ENCODE measurements at places on chromosomes 2 and 18.

GRCh38 chr2:176473851-176474250 lies 204.6 kb downstream of the MTX2 start:
- DNase-seq, result no peak

- no peak for DNase-seq
These were observed 128.6 kb upstream of the KCNH7 start for GRCh38 chr2:162967147-162967546.

GRCh38 chr2:147559070-147559725 lies 285.6 kb upstream of the ACVR2A start:
- no peak for DNase-seq

- DNase-seq, result no peak
These were observed 11.9 kb downstream of the PIK3C3 start for GRCh38 chr18:41966943-41967342.

- DNase-seq, result no peak
These were observed 4.0 kb downstream of the PTGR3 start for GRCh38 chr18:75204732-75205513.

DNA sequence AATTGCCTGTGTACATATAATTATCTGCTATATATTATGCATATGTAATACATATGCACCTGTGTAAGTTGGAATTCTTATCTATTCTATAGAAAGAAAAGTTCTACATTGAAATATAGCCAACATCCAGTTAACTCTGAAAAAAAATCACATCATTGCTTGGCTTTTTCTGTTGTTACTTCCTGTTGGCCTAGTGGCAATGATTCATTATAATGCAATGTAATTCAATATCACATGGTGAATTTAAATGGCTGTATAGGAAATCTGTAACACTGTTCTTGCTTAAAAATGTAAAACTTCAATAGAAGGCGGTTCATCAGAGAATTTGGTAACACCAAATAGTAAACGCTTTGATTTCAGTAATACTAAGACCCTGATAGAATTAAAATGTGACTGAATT lies 44.5 kb upstream of the MAP4K3 start:
- DNase-seq, result no peak

- DNase-seq, result no peak
These were observed 12.2 kb downstream of the PLEK start for GRCh38 chr2:68377137-68377780.

DNA sequence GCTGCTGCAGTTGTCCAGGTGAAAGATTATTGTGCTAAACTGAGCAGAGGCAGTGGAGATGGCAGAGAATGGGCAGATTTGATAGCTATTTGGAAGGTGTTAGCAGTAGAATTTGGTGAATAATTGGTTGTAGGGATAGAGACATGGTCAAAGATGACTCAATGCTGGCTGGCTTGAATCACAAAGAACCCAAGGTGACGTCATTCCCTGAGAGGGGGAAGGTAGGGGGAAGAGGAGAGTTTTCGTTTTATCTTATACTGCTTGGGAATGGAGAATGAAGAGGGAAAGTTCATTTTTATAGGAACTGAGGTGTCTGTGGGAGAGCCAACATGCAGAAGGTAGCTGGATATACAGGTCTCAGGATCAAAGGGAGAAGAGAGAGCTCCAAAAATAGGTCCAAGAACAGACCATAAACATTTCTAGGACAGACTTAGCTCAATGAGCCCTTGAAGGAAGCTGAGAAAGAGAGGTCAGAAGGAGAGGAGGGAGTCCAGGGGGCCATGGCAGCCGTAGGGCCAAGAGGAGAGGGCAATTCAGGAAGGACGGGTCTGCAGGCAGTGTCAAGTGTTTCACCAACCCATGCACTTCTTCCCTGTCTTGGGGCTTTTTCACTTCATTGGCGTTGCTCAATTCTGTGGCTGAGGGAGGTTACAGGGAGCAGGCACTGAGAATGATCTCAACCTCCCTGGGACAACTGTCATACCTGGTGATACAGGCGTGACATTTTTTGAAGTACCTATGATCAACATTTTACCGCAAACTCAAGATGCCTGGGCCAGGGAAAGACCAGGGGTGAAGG lies 281.3 kb downstream of the TDRD15 start:
- no peak for DNase-seq

DNA sequence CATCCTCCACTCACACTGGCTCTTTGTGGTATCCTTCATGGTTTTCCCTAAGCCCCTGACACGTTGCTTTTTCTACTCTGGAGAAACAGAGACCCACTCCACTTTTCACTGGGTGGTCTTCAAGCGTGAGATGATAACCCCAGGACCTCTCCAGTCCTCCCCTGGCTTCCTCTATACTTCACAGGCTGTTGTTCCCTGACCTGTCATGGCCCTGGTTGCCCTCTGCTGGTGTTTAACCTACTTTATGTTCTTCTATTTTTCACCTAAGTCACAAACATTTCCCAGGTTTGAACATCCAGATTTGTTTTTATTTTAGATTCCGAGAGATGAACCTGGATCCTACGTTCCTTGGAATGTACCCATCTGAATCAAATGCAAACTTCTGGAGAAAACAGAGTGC lies 84.5 kb downstream of the AOX1 start:
- DNase-seq, result no peak

DNA sequence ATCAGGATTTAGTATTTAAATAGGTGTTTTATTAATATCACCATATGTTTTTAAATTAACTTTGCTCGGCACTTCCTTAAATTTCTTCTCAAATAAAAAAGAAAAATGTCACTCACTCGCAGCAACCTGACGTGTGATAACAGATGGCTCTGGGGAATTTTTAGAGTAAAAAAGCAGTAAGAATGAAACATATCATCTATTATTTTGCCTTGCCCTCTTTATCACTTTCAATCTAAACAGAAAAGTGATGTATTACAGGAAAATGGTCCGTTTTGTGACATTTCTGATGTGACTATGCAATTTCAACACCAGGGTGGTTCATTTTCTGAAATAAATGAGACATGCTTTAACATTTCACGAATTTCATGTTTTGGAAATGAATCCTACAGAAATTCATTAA lies 1368.0 kb upstream of the LRRTM1 start:
- no peak for DNase-seq

- DNase-seq, result no peak
These were observed 12.5 kb downstream of the SNORC start for GRCh38 chr2:232882505-232883115.

DNA sequence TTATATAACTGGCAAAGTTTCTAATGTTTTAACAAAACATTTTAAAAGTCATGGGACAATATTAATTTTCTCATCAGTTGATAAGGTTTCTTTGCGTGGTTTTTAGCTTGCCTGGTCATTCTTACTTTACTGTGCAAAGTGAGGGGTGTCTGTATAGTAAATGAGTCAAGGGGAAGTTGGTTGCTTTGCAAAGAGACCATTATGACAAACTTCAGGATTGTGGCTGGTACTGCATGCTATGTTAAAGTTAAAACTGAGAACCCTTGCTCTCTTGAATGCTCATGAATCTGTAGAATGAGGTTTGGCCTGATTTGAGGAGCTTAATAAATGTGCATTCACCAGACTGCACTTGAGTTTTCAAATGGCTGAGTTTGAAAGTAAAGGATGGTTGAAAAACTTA lies 47.0 kb downstream of the COL4A4 start:
- no peak for DNase-seq

DNA sequence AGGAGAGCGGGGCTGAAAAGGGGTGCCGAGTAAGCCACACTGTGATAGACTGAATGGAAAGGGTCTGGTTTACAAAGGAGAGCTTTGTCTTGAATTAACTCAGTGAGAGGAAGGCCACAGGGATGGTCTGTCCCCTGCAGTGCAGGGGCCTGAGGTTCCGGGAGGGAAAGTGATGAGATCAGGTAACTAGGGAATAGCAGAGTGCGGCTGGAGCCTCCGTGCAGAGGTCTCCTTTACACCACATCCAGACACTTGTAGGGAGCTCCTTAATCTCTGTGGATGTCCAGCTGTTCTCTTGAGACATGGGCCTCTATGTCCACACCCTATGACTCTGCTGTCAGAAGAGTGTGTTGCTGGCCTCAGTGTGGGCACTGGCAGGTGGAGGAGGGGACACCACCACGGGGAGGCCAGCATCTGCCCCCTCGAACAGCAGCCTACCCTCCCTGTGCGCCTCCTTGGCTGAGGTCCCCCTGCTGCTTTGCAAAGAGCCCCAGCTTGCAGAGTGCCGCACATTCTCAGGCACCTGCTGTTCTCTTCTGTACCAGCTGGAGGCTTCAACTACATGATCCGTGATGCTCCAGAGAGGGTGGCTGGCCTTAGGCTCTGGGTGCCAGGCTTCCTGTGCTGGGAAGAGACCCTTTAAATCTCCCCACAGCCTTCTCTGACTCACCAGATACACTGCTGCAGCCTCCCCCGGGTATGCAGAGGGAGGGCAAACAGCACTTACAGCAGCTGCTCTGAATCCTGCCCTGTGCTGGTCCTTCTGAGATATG lies 25.9 kb downstream of the ENOSF1 start:
- no peak for DNase-seq

- no peak for DNase-seq
These were observed 82.6 kb upstream of the ALPP start for GRCh38 chr2:232295971-232296370.

DNA sequence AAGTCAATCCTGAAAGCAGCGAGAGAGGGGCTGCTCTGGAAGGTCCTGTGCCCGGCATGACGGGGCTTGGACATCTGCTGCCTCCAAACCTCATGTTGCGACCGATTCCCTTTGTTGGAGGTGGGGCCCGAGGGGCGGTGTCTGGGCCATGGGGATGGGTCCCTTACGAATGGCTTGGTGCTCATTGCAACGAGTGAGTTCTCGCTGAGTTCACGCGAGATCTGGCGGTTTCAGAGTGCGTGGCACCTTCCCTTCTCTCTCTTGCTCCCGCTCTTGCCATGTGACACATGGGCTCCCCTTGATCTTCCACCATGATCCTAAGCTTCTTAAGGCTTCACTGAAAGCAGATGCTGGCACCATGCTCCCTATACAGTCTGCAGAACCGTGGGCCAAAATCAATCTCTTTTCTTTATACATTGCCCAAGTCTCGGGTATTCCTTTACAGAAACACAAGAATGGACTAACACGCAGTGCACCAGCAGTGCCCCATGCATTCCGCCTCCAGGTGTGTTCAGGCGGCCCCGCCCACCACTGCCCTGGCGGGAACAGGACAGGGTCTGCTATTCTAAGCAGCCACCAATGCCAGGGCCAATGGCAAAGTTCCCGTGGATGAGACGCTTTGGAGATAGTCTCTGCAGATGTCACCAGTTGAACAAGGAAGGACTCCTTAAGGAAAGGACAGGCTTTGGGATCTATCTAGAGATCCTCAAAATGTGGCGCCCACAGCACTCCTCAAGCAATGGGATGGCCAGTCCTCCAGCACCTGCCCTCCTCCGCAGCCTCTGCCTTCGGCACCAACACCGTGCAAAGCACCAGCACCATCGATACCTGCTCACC lies 63.4 kb downstream of the ZNF516 start:
- DNase-seq, result no peak

GRCh38 chr2:29443627-29444026 lies 328.4 kb downstream of the CLIP4 start:
- no peak for DNase-seq

- no peak for DNase-seq
These were observed 54.4 kb upstream of the MSH6 start for GRCh38 chr2:47728551-47728950.

DNA sequence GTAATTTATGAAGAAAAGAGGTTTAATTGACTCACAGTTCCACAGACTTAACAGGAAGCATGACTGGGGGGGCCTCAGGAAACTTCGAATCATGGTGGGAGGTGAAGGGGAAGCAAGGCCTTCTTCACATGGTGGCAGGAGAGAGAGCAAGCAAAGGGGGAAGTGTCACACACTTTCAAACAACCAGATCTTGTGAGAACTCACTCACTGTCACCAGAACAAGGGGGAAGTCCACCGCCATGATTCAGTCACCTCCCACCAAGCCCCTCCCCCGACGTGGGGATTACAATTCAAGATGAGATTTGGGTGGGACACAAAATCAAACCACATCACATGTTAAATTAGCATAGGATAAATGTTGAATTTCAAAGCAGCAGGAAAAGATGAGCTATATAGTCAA lies 56.2 kb downstream of the STRADB start:
- no peak for DNase-seq

DNA sequence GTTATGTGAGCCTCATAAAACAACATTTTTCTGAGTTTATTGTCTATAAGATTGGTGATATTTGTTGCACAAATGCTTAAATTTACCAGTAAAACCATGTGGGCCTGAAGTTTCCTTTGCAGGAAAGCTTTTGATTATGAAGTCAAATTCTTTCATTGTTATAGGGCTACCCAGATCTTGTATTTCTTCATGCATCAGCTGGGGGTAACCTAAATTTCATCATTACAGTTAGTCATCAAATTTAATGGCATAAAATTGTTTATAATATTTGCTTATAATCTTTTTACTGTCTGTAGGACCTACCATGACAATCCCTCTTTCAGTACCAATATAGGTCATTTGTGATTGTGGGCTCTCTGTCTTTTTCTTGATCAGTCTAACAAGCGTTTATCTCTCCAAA lies 47.8 kb downstream of the SMAD2 start:
- DNase-seq, result no peak

GRCh38 chr2:235433860-235434259 lies 60.0 kb upstream of the AGAP1 start:
- DNase-seq, result no peak

DNA sequence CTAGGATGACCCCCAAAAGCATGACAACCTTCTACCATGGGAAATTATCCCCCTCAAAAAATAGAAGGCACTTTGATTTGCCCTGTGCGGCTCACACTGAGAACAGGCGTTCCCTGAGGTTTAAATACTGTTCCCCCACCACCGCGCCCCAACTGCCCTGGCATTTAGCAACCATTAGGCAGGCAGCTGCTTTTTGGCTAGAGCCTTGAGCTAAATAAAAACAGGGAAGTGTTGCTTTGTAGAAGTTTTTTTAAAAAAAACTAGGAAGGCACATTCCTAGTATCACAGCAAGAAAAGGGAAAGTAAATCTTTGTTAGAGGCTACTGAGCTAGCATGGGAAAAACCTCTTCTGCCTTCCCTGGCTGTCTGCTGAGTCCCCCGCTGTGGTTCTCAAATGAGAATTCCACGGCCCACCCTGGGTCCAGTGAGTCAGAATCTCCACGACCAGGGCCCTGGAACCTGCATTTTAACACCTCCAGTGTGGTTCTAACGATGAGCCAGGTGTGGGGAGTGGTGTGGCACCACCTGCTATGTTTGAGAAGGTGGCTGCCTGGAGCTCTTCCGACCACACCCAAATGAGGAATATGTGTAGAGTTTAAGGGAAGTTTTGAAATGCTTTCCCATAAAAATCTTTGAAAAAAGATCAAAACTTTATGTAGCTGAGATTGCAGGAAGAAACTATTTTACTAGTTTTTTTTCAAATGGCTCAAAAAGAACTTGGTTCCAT lies 66.4 kb downstream of the VIT start:
- DNase-seq, result no peak

- no peak for DNase-seq
These were observed 69.6 kb downstream of the EML4 start for GRCh38 chr2:42238644-42239288.

DNA sequence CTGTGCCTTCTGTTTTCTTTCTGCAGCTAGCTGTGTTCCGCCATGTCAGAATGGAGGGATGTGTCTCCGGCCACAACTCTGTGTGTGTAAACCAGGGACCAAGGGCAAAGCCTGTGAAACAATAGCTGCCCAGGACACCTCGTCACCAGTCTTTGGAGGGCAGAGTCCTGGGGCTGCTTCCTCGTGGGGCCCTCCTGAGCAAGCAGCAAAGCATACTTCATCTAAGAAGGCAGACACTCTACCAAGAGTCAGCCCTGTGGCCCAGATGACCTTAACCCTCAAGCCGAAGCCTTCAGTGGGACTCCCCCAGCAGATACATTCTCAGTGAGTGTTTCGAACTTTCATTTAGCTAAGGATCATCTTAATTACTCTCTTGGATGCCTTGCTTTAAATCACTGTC lies 74.1 kb downstream of the LTBP1 start:
- DNase-seq, result no peak

- DNase-seq, result no peak
These were observed 23.3 kb upstream of the DAW1 start for GRCh38 chr2:227848146-227848545.

All from stimulated activated CD8-positive, alpha-beta memory T cell treated with anti-CD3 and anti-CD28 coated beads, Interleukin-7, amount 100 ng/mL, for 1 hour (primary cell).